ENCODE measurements at places on chromosomes 3 and 15.

DNA sequence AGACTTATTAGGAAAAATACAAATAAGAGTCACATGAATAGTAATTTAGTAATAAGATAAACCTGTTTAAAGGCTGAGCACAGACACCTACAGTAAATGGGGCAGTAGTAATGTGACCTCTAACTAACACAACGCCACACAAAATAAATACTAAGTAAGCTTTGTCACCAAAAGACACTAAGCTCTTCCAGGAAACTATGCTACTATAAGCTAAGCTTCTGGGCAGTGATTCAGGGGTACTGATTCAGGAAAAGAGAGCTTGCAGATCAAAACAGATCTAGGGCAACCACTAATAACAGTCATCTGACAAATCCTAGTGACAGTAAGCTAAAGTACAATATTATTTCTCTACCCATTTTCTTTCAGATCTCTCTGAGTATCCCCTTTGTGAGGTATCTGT is 68.8 kb downstream of the PLOD2 start:
- DNase-seq = no peak

GRCh38 chr15:74442604-74443003 is 8.8 kb upstream of the SEMA7A start:
- no peak for DNase-seq

DNA sequence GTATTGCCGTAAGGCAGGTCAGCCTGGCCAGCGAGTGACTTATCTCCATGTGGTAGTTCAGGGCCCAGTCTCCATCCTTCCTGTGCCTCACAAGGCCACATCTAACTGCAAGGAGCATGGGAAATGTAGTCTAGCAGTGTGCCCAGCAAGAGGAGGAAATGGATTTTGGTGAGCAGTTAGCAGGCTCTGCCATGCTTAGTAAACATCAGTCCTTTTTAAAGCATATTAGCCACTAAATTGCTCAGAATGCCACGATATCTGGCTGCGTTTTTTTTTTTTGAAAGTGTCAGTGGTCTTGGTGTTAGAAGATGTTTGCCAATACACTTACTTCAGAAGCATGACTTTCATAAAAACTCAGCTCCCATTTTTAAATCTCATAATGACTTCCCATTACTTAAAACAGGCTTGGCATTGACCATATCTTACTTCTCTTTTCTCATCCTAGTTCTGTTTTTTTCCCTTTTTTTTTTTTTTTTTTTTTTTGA is 470.2 kb upstream of the TPRG1 start:
- DNase-seq = no peak

DNA sequence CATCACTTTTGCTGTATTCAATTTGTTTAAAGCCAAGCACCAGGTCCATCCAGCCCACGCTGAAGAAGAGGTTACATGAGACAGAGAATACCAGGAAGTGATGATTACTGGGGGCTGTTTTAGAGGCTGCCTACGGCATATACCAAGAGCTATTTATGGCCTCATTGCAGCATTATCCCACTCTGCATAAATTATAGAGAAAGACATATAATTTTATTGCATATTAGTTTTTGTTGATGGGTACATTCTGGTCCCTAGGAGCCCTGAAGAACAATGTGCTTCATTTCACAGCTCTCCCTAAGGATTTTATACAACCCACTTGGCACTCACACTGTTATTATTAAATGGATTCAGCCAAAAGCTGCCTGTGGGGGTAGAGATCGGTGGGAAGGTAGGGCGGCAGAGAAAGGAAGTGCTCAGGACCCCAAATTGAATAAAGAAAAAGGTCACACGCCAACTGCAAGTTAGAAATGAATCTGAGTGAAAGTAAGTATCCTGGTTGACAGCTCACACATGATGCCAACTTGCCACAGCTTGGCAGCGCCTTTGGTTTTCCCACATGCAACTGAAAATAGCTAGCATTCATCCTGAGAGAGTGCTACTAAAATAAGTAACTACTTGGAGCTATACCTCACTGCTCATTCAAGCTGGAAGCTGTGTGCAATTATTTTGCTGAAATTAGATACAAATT is 73.7 kb downstream of the CCNL1 start:
- DNase-seq = no peak

DNA sequence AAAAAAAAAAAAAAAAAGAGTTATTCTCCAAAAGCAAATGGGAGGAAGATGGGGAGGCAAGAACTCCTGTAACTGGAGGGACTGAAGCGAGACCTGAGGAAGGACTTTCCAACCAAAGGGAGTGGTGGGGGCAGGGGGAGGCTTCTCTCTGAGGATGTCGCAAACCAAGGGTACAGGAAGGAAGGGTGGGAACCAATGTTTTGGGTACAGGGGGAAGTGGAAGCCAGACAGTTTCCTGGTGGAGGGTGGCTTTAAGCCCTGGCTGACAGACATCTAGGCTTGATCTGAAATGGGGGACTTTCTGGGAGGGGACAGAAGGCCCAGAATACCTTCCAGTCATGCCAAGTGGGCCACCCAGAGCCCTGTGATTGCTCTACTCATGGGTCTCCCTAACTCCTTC is 27.0 kb downstream of the VIPR1 start:
- no peak for DNase-seq

DNA sequence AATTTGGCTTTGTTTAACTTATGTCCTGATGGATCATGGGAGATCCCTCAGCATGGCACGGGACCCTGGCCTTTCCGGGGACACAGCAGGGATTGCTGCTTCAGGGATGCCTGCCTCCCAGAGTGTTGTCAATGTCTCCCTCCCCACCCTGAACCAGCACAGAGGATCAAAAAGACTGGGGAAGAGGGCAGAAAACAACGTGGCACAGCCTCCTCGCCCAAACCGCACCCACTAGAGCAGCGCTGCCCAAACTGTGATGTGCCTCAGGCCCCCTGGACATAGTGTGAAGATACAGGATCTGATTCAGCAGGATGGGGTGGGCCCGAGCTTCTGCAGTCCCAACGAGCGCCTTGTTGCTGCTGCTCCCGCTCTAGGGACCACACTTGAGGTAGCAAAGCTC is 34.5 kb downstream of the SLC6A20 start:
- no peak for DNase-seq

- DNase-seq = no peak
These were observed 15.0 kb upstream of the GNAI2 start for GRCh38 chr3:50221051-50221410.

- no peak for DNase-seq
These were observed 248.7 kb upstream of the IL12A start for GRCh38 chr3:159739969-159740368.

DNA sequence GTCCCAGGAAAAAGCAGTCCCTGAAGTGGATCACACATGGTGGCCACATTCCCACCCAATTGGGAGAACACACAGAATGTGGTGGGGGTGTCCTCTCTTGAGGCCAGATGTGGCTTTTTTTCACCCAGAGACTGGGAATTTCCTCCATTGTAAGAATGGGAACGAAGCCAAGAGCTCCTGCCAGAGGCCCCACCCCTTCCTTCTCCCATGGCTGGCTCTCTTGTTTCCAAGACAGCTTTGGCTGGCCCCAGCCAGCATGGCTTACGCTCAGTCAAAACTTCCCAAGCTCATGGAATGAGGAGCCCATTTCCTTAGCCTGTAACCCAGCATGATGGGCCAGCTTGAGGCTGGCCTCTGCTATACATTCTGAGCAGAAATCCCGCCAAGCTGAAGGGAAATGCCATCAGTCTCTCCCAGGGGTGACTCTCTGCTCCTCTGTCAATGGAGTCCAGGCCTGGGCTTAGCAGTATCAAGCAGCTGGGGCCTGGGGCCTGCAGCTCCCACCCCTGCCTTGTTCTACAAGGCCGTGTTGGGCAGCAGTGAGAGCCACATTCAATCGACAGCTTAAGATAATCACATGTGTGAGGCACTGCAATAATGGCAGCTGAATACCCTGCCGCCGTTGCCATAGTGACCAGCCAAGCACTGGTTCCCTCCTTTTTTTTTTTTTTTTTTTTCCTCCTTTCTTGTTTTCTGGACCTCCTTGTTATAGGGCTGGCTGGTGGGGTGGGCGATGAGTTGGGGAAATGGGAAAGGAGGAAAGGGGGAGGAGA is 142.4 kb downstream of the EPHB1 start:
- DNase-seq = no peak

DNA sequence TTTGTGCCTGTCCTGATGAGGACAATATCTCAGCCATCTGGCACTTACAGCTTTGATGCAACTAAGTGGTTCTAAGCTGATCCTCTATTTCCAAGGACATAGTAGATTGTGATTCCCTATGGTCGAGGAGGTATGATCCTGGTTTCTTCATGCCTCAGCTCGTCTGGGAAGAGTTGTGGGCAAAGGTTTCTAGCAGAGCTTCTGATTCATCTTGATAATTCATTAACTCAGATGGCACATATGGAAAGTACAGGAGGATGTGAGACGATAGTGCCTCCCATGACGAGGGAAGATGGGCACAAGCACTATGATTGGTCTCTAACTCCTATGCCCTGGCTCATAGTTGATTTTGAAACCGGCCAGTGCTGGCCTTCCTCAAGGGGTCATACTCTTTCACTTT is 334.2 kb upstream of the SEMA6D start:
- no peak for DNase-seq

- no peak for DNase-seq
These were observed 5.1 kb downstream of the HPS3 start for GRCh38 chr3:149134575-149134974.

DNA sequence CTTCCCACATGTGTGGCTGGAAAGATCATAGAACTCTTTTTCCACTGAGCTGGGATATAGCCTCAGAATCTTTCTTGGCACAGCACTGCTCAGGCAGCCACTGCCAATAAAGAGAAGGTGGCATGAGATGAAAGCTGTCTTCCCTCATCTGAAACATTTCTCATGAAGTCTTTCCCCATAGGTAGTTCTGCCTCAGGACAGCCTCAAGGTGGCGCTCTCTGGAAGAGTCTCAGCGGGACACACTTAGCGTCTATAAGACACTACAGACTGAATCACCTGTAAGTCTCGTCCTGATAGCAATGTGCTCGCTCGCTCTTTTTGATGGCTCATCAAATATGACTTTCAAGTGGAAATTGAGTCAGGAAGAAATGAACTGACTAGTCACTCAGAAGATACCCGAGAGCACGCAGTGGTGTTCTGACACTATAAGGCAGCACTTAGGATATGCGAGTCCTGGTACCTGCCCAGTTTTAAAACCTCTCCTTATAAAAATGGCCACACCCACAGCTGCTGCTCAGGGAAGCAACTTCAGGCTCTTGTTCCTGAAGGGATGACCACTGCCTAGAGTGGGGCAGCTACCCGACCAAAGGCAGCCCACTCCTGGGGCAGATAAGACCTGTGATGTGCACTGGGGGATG is 269.5 kb downstream of the SUCLG2 start:
- DNase-seq = no peak

- no peak for DNase-seq
These were observed 54.0 kb upstream of the DLG1 start for GRCh38 chr3:197352382-197352781.
